DMS53 (cell line): ENCODE measurements at places on chromosomes 6 and 20.

DNA sequence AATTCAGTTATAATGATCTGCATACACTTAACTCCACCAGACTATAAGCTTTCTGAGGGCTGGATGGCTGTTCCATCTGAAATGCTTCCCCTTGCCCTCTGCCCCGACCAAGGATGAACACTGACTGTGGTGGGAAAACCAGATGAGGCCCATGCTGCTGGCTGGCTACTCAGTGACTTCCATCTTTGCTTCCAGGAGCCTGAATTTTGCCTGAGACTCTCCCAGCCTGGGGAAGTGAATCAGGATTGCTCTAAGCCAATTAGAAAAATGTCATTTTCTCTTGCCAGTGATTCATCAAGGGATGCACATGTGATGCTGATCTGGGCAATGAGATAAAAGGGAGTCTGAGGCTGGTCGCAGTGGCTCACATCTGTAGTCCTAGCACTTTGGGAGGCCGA, 1.7 kb upstream of the TOMM34 start:
- DNase-seq: no peak

DNA sequence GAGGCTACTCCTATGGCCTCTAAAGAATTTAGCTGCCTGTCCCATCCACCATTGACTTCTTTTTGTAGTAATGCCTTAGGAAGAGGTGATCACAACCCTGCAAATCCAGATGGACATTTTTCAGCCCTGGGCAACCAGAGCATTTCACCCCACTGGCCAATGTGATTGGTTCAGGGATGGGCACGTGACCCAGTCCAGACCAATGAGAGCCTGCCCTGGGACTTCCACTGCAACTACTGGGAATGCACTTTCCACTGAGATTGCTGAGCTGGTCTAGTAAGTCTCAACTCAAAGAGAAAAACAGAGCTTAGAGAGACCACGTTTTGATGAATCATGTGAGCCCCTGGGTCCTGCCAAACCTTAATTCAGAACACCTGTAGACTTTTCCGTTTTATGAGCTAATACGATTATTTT, 8.9 kb upstream of the UBE2V1 start:
- peak; percentile 81 for DNase-seq

GRCh38 chr6:11831653-11832052, 53.0 kb upstream of the ADTRP start:
- no peak for DNase-seq

DNA sequence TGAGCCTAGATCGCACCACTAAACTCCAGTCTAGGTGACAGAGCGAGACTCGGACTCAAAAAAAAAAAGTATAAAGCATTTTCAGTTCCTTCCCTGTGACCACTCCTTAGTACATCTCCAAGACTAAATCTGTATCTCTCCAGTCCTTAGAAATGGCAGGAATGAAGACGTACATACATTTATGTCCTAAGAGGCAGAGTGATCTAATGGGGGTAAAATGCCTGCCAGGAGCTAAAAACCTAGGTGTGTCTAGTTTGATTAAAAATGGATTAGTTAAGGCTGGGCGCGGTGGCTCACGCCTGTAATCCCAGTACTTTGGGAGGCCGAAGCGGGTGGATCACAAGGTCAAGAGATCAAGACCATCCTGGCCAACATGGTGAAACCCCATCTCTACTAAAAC, 70.4 kb downstream of the ALDH5A1 start:
- DNase-seq: no peak

- no peak for DNase-seq
Measured at GRCh38 chr6:38429546-38429945, 210.2 kb downstream of the BTBD9 start.

DNA sequence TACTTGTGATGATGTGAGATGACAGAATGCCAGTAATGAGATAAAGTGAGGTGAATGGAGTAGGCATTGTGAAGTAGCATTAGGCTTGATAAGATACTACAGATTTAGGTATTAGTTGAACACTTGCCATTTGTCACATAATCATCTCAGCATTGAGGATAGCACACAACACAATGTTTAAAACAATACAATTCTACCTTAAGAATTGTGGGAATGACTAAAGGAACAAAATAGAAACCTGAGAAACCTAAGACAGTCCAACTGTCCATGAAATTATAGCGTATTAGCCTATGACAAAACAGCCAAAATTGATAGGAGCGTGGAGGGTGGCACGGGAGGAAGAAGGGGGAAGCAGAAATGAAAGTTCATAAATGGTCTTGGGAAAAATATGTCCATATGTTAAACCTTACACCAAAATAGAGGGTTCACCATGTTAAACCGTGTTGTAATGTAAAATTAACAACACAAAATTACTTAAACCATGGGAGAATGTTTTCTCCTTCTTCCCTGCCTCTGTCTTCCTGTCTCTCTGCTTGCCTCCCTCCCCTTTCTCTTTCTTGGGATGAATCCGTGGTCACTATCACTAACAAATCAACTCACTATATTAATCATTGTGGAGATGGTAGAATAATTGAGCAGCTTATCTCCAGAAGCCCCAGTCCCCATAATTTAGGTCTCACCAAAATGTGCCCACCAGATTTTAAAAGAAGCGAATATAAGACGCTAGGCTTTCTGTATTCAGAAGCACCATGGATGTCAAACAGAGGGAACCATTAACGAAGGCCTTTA, 33.0 kb upstream of the HFE start:
- DNase-seq: peak; percentile 71

DNA sequence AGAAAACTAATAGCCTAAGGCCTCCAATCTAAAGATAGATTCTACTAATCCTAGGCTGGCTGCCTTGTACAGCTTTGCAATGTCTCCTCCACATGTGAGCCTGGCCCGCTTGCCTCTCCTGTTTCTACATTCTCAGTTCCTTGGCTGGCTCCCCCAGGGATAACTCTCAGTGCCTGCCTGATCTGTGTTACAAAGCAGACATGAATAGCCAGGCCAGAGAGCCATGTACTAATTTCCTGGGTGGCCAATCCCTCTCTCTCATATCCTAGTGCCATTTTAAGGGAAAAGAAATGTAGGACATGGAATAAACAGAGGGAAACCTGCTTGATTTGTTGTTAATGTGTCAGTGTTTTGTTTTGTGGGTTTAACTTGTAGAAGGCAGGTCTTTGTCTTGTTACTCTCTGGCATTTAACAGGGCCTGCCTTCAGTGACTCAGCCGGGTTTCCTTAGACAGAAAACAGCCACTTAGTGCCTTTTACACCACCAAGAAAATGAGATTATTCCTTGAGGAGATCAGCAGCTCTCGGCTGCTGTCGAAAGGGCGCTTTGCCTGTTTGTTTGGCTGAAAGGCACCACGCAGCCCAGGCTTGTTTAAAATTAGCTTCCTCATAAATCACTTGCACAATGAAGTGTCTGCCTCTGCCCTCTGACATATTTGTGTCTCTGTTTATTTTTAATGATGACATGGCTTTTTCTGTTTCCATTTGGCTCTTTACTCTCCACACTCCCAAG, 702.7 kb downstream of the MAFB start:
- DNase-seq: no peak

DNA sequence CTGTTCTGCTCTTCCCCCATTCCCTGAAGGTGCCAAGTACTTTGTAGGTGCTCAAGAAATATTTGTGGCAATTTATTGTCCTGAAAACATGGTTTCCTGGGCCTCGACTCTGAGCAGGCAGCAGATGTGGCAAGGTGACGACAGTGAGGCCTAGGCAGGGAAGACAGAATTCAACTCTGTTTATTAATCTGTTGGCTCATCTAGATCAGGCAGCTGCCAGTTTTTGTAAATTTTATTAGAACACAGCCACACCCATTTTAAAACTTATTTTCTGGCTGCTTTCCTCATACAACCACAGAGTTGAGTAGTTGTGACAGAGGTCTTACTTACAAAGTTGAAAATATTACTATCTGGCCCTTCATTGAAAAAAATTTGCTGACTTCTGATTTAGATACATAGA, 24.5 kb downstream of the MAPK14 start:
- DNase-seq: no peak

- DNase-seq: no peak
Measured at GRCh38 chr20:64196847-64197306, 32.6 kb downstream of the MYT1 start.

GRCh38 chr6:45724511-45724910, 291.1 kb downstream of the CLIC5 start:
- no peak for DNase-seq

DNA sequence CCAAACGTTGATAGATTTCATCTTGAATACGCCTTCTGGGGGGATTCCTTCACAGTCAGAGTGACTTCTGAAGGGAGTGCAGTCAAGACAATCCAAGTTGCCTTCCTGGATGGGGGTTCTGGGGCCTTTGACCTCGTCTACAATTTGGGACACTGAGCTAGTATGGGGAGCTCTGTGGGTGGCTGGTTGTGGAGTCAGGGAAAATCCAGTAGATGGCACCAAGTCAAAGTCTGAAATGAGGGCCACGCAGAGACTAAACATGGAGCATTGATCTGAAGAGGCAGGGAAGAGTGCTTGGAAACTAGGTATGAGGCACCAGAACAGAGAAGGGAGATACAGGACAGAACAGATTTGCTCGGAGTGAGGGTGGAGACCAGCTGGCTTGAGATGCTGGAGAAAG, 43.6 kb upstream of the CCN6 start:
- DNase-seq: peak; percentile 5

DNA sequence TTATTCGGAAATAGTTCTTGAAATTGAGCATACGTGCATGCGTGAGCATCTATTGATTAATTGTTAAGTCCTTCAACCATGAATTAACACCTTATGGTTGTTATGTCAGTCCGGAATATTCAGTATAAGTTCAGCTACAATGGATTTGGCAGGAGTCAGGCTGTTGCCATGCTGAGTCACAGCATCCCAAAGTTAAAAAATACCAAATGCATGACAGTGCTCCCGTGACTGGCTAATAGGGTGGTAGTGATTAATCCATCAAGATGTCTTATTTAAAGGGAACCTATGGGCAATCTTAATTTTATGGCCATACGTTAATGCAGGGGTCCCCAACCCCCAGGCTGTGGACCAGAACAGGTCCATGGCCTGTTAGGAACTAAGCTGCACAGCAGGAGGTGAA, 10.5 kb downstream of the RAE1 start:
- DNase-seq: no peak

- DNase-seq: peak; percentile 93
Measured at GRCh38 chr20:40990542-40991120, 38.0 kb upstream of the TOP1 start.

DNA sequence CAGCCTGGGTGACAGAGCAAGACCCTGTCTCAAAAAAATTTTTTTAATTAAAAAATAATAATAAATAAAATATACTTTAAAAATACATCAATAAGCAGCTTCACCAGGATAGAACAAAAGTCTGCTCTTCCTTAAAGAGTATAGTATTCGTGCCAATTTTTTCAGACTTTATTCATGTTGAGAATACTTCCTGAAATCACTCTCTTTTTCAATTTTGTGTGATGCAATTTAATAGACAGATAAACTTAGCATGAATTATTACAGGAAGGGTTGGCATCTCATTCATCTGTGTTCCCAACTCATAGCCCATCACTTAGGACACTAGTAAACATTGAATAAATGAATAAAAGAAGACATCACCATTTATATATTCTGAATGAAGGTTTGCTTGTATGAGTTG, 52.4 kb downstream of the IPCEF1 start:
- DNase-seq: no peak

DNA sequence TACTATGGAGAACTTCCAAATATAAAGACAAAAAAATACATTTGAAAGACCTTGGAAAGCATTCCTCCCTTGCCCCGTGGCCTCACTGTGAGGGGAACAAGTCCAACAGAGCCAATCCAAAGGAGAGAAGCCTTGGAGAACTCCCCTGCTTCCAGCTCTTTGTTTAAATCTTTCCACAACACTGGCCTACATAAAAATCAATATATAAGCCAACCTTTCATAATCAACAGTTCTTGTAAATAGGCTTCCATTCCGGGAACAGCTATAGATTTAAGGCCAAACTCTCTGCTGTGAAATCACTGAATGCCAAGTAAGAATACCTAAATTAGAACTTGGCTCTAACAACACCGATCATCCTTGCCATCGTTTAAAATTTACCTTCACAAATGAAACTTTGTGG, 242.1 kb downstream of the HACE1 start:
- no peak for DNase-seq

- DNase-seq: no peak
Measured at GRCh38 chr6:53134601-53135235, 13.9 kb downstream of the GCM1 start.

DNA sequence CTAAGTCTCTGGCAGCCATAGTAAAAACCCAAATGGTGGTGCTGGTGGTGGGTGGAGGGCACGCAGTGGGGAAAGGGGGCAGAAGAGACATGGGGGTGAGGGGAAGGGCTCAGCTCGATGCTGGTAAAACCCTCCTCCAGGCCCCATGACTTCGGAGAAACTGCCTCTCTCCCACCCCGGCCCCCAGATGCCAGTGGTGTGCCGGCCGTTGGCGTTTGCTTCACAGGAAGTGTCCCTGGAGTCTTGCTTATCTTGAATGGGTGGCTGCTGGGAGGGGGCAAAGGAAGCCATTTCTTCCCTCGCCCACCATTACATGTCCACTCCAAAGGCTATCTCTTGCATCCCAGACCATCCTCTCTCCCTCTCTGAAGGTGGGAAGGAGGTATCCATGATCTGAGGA, 25.4 kb downstream of the VEGFA start:
- DNase-seq: no peak

GRCh38 chr6:168662301-168662936, 221.4 kb downstream of the SMOC2 start:
- no peak for DNase-seq

GRCh38 chr20:32984631-32985354, 19.4 kb downstream of the SUN5 start:
- no peak for DNase-seq

GRCh38 chr6:7261032-7261841, 51.8 kb downstream of the SSR1 start:
- peak; percentile 92 for DNase-seq
